ENCODE measurements at places on chromosomes 7 and 10. TPM values are rescaled to one million over a fixed set of nuclear protein-coding genes. Genes with fewer than 3 reads are reported as not detected.

DNA sequence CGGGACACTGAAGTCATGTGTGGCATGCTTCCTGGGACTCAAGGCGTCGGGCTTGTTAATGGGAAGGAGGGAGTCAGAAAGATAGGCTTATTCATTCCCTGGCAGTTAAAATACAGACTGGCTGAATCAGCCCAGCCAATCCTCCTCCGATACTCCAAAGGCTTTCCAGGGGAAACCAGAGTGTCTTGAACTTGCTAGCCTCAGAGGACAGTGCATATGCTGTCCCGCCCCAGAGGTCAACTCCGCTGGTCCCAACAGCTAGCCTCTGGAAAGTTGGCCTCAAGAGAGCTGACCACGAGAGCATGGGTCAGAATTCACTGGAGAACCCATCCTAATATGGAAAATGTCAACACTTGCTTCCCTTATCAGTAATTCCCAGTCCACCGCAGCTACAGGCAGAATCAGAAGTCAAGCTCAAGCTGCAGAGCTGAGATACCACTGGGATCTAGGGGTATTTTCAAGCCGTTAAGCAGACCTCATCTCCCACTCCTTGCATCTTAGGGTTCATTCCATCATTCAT lies 43.0 kb downstream of the ELMO1 start:
- DNase-seq = no peak

DNA sequence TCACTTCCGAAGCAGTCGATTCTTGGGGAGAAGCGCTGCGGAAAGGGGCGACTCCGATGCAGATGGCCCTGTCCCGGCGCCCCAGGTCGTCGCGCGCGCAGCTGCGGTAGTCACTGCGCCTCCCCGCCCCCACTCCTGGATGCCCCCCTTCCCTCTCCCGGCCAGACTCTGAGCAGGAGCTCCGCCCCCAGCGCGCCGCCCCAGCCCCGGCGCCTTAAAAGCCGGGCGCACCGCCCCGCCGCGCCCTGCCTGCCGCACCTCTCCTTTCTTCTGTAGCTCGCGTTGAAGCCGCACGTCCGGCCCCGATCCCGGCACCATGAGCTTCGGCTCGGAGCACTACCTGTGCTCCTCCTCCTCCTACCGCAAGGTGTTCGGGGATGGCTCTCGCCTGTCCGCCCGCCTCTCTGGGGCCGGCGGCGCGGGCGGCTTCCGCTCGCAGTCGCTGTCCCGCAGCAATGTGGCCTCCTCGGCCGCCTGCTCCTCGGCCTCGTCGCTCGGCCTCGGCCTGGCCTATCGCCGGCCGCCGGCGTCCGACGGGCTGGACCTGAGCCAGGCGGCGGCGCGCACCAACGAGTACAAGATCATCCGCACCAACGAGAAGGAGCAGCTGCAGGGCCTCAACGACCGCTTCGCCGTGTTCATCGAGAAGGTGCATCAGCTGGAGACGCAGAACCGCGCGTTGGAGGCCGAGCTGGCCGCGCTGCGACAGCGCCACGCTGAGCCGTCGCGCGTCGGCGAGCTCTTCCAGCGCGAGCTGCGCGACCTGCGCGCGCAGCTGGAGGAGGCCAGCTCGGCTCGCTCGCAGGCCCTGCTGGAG lies at the start of gene INA:
TSS of gene INA (plus strand) at position 243 of the 817 bp plus-strand sequence. CDS start at position 317, 74 bp downstream.
- DNase-seq = no peak

GRCh38 chr10:105963334-105963884 lies 1201.1 kb downstream of the SORCS1 start:
- DNase-seq = no peak

The KEL gene
- total RNA-seq = not detected

- DNase-seq = no peak
Observed at GRCh38 chr10:86684331-86685097, 16.2 kb downstream of the LDB3 start.

- no peak for DNase-seq
Observed at GRCh38 chr7:108308276-108308675, 148.0 kb downstream of the NRCAM start.

- no peak for DNase-seq
Observed at GRCh38 chr7:25263337-25263736, 35.1 kb upstream of the NPVF start.

- DNase-seq = no peak
Observed at GRCh38 chr10:116169782-116170445, 103.1 kb downstream of the GFRA1 start.

- no peak for DNase-seq
Observed at GRCh38 chr10:130018265-130018664, 54.2 kb upstream of the EBF3 start.

DNA sequence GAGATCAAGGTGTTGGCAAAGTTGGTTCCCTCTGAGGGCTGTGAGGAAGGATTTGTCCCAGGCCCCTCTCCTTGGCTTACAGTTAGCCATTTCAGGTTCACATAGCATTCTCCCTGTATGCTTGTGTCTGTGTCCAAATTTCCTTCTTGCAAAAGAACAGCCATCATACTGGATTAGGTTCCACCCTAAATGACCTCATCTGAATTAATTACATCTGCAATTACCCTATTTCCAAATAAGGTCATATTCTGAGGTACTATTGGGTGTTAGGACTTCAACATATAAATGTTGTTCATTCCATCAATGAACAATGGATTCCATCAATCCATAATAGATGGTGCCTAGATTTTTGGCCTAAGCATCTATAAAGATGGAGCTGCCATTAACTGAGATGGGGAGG lies 16.2 kb upstream of the LRRC17 start:
- DNase-seq = no peak

DNA sequence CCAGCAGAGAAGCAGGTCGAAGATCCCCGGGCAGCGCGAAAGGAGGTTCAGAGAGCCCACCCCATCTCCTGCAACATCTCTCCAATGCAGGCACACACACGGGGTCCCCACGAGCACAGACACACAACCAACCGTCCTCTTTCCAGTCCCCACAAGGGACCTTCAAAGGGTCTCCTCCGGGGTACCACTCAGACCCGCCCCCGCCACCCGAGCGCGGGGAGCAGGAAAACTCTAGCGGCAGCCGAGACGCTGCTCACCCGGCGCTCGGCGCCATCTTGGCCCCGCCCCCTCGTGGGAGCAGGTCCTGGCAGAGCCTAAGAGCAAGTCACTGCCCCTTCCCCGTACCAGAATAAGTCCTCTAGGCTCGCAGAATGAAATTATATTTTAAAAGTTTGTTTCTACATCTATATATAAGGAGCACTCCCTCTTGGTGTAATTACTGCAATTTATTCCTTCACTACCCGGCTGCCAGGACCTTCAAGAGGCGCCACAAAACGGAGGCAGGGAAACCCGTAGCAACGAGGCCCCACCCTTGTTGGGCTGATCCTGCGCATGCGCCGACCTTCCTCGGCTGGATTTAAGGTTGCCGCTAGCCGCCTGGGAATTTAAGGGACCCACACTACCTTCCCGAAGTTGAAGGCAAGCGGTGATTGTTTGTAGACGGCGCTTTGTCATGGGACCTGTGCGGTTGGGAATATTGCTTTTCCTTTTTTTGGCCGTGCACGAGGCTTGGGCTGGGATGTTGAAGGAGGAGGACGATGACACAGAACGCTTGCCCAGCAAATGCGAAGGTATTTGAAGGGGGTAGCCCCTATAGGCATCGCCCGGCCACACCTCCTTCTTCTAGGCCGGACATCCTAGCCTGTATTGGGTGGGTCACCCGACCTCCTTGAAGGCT lies at the start of the genes CNPY4 and TAF6:
TSS of gene CNPY4 (plus strand) at position 563 of the 898 bp plus-strand sequence. CDS start at position 674, 111 bp downstream.
TSS of gene TAF6 (minus strand) at position 287 of the 898 bp plus-strand sequence. CDS start 5,149 bp downstream, outside the sequence.
- peak; percentile 96 for DNase-seq

DNA sequence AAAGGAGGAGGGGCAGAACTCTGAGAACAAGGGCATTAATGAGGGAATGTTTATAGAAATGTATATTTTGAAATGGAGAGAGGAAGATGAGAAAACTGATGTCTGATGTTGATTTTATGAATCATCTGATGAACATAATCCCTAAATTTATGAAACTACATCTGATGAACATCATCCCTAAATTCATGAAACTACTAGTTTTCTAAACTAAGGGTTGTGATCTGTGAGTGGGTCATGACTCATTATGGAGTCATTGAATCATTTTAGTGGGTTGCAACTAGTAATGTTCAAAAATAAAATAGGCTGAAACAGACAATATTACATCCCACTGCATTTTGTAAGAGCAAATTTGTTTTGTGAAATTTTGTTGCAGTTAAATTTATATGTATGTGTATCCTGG lies 442.6 kb upstream of the TEX47 start:
- DNase-seq = peak; percentile 53

The SLC39A12 gene
- total RNA-seq = not detected

DNA sequence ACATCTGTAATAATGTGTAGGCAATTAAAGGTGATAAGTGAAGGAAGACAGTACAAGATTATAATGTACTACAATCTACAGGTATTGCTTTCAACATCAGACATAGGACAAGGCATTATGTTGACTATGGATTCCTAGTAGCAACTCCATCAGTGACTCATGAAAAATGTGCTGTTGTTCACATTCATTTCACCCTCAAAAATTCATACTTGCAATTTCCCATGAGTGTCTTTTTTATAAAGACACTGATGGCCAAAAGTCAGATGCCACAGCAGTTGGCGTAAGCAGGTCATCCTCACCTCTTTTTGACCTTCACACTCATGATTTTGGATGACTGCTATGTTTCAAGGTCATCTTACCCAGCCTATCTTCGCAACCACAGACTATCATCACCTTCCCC lies 100.0 kb upstream of the AMPH start:
- peak; percentile 42 for DNase-seq

Data from A172 (cell line).